Muscle of back (tissue), 13 donors: ENCODE measurements at places on chromosomes 12 and 14. TPM values are rescaled to one million over a fixed set of nuclear protein-coding genes. Genes with fewer than 3 reads are reported as not detected.

TAS2R8 gene
- not detected for polyA plus RNA-seq

DNA sequence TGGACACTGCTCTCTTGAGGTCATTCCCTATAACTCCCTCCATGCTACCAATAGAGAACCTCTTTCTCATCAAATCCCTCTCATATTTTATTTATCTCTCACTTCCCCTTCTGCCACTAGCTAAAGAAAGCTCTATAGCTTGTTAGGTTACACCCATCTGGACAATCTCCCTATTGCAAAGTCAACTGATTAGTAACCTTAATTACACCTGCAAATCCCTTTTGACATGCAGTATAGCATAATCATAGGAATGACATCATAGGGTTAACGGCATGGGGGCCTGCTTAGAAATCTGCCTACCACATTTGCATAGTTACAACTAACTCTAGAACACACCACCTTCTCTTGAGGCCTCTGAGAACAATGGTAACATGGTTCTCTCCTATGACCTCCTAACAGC is 181.2 kb downstream of the EMP1 start:
- DNase-seq, result no peak

LRTM2 gene
- polyA plus RNA-seq, result 0.12 TPM

KRT7 gene
- not detected for polyA plus RNA-seq
